ENCODE measurements at places on chromosomes 3 and 15. TPM values are rescaled to one million over a fixed set of nuclear protein-coding genes. Genes with fewer than 3 reads are reported as not detected.

Gene COL6A5
- total RNA-seq: under 0.01 TPM

Gene TM4SF1
- 52.2 TPM for total RNA-seq

Gene PAK6
- total RNA-seq: under 0.01 TPM

Gene ARHGEF26
- total RNA-seq: 1.7 TPM

Gene HRG
- not detected for total RNA-seq

Gene TMCO5A
- not detected for total RNA-seq

Gene ISLR2
- not detected for total RNA-seq

Gene HTD2
- total RNA-seq: 9.9 TPM

Gene RETNLB
- total RNA-seq: not detected

Gene PLOD2
- total RNA-seq: 154 TPM

Gene RAB6B
- total RNA-seq: 0.86 TPM

Gene LYZL4
- total RNA-seq: not detected

Gene MED12L
- 0.32 TPM for total RNA-seq

Gene UACA
- 160 TPM for total RNA-seq

Gene BFSP2
- not detected for total RNA-seq

Gene EXD1
- total RNA-seq: under 0.01 TPM

Gene LIPH
- under 0.01 TPM for total RNA-seq

Gene CAMKV
- not detected for total RNA-seq

Gene ATP8B4
- 90.2 TPM for total RNA-seq

Gene ZNF860
- 0.86 TPM for total RNA-seq

Gene ACTRT3
- total RNA-seq: 5.2 TPM

Gene EEFSEC
- total RNA-seq: 6.1 TPM

Gene ROPN1
- total RNA-seq: not detected

Gene MESP1
- under 0.01 TPM for total RNA-seq

Gene PRSS50
- not detected for total RNA-seq

Gene IL5RA
- total RNA-seq: not detected

Gene WNT5A
- 1,105 TPM for total RNA-seq

Gene IL17RC
- 42.8 TPM for total RNA-seq

Gene FBXO40
- not detected for total RNA-seq

Gene NCEH1
- total RNA-seq: 9.7 TPM

Gene PLSCR1
- total RNA-seq: 32.2 TPM

Gene CX3CR1
- not detected for total RNA-seq

Gene CCDC9B
- 40.3 TPM for total RNA-seq

Gene CFAP100
- not detected for total RNA-seq

Gene ATP10A
- 4.2 TPM for total RNA-seq

Gene SPSB4
- total RNA-seq: not detected

Gene FHIT
- 2.2 TPM for total RNA-seq

Gene NRG4
- under 0.01 TPM for total RNA-seq

Gene GOLGA6A
- total RNA-seq: not detected
